CD8-positive, alpha-beta memory T cell (primary cell): ENCODE measurements at places on chromosomes 16 and 17. TPM values are rescaled to one million over a fixed set of nuclear protein-coding genes. Genes with fewer than 3 reads are reported as not detected.

DNA sequence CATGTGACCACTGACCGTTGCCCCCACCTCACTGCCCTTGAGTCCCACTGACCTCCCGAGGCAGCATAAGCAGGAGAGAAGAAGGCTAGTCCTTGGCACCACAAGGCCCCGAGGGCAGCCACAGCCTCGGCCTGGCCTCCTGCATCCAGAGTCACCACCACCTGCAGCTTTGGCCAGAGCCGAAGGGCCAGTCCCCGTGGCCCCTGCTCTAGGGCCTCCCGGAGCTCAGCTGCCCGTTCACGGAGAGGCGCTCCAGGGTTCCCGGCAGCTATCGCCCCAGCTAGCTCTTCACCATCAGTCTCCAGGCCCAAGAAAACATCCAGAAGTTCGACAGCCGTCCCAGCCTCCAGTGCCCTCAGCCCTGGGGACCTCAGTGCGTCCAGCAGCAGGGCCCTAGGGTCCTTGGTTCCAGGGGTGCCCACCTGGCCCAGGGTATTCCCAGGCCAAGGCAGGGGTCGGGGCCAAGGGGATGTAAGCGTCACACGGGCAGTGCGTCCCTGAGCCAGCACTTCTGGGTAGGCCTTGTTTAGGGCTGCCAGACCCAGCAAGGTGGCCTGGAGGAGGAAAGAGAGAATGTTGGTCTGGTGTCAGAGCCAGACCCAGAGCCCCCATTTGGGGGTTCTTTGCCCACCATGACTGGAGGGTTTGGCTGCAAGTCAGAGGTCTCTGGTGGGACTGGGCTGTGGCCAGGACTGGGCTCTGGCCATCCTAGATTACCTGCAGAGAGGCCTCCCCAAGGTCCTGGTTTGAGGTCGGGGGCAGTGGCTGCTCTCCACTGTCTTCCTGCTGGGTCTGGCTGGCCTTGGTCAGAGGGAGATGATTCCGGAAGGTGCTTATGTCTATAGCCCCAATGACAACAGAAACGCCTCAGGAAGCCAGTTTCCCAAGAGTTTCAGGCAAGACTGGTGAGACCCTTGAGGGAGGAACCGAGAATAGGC, 1.8 kb downstream of the GHDC start:
- no peak for DNase-seq

Gene IRX3
- not detected for total RNA-seq

Gene CACNG5
- total RNA-seq: not detected

DNA sequence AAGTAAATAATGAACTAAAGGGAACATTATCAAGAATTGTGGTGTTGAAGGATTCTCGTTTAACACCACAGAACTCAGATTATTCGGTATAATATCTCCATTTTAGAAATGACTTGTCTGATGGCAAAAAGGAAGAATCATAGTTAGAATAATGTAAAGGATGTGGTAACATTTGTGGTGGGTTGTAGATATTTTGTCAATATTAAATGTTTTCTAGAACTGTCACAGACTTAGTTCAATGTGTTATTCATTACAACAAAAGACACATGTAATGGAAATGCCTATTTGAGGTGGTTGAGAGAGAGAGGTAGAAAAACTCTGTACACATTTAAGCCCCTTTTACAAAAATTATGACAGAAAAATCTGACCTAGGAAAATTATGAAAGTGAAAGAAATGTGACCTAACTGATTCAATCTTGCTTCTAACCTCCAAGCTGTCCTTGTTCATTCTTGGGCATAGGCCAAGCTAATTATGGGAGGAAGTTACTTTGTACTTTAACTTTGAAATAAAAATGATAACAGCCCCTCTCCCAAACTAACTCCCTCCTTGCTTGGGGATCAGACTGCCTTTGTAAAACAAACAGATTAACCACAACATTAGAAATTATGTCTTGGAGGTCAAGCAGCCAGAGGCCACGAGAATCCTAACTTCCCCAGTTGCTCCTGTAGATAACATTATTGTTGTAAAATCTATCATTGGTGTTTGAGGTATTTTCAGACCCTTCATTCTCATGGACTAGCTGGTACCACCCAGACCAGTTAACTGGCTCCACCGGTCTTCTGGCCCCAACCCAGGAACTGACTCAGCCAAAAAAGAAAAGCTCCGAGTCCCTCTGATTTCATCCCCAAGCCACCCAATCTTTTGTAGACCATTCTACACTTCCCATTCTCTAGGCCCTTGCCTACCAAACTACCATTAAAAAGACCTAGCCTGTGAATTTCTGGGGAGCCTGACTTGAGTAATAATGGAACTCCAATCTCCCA, 1287.8 kb upstream of the CDH8 start:
- DNase-seq: no peak

Gene ACLY
- total RNA-seq: 189 TPM

GRCh38 chr17:39104046-39104445, 47.4 kb downstream of the PLXDC1 start:
- no peak for DNase-seq

GRCh38 chr17:42817866-42818265, 6.2 kb downstream of the BECN1 start:
- DNase-seq: no peak

Gene P2RX5
- total RNA-seq: 12.0 TPM
